ENCODE measurements at places on chromosomes 1 and 21.

GRCh38 chr1:216888731-216889130 is 165.5 kb upstream of the ESRRG start:
- DNase-seq = no peak

GRCh38 chr21:42236014-42236413 is 17.1 kb downstream of the ABCG1 start:
- DNase-seq = no peak

DNA sequence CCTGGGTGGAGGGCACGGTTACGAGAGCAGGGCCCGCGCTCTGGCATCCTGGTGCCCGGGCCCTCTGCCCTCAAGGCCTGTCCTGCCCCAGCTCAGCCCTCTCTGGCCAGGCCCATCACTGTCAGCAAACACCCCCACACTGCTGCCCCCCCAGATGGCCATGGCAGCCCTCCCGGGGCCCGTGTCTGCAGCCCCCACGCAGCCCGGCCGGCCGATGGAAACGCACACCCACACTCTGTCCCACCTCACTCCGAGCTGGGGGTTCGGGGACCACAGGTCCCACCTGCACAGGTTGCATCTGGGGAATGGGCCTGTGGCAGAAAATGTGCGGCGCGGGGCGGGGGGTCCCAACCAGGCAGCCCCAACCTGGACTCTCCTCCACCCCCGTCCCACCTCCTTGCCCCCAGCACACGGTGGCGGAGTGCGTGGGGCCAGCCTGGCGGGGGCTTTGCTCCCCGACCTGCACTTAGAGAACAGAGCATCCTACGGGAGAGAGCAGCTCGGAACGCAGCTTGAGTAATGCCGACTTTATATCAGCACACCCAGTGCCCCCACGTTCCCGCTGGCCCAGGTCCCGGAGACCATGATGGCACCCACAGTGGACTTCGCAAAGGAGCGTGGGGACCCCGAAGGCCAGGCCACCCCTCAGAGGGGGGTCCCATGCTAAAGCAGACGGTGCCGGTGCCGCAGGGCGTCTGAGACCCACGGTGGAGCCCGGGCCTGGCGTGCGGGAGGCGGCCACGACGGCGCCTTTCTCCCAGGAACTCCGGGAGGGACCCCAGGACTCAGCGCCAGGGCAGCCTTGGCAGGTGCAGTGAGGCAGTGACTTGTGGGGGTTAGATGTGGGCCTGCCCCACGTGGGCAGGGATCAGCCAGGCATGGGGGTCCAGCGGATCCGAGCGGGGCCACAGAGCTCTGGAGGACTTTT is 7.5 kb upstream of the RNF223 start:
- DNase-seq = no peak

DNA sequence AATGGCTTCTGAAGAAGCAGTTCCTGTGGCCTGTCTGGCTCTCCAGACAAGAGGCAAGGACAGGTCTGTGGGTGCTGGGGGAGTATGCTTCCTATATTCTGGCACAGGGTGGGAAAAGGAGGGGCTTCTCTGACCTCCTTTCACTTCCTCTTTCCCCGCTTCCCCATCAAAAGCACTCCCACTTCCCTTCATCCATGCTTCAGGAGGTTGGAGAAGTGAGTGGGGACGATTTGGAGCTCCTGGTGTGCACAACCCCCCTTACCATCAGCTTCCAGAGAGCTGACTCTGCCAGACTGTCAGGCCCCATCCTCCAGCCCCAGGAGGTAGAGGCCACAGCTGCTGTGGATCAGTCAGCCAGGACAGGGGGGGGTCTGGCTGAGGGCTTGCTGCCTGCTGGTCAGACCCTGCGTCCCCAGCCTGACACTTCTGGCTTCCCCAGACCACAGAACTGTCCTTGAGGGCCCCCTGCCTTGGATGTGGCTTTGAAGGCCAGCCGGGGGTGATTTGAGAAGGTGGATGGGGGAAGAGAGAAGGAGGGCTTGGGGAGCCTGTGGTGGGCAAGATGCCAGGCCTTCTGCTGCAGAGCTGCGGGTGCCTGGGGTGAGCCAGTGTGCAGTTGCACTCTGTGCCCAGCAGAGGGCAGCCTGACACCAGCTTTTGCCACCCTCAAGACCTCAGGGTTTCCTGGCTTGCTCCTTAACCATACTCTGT is 21.5 kb upstream of the TMEM222 start:
- peak; percentile 92 for DNase-seq

- DNase-seq = no peak
These were observed 88.5 kb upstream of the VCAM1 start for GRCh38 chr1:100631015-100631551.

DNA sequence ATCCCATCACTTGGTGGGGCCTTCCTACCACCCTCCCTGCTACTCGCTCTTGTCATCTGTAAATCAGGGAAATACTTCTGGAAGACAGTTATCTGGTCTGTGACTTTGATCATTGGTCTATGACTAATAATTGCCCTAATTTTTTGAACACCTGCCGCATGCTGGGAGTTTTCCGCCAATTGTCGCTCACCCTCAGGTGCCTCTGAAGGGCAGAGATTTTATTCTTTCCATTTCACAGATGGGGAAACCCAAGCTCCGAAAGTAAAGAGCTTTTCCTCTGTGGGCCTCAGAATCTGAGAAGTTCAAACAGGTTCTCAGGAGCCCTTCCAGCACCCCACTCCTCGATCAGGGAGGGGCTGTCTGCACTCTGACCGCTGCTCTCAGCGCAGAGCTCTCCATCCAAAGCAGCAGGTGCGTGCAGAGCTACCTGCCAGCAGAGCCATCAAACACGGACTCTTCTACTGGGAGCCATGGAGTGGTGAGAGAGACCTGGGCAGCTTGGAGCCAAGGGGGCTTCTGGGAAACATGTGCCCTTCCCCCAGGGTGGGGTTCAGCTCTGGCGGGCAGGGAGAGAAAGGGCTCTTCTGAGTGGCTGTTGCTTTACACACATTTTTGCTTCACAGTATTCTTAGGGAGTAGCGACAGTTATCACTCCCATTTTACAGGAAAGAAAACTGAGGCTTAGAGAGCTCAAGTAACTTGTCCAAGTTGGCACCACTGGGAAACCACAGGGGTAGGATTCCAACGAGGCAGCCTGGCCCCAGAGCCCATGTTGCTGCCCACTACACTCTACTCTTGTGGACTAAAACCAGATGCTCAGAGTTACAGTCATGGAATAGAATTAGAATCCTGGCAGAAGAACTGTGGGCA is 5.8 kb upstream of the RUNX3 start:
- peak; percentile 72 for DNase-seq

DNA sequence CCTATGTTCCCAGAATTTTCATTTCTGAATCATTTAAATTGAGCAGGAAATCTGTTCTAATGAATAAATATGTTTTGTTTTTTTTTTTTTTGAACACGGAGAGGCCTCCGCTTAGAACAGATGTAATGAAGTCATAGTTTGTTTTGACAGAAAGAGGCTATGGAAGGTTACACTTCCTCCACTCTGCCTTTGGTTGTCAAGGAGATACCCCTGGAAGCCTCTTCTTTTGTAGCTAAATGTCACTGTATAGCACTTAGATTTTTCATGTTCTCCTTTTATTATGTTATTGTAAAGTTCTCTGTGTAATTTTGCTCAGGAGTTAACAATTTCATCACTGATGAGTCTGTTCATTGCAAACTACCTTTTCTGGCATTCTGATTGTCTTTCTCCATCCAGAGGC is 22.7 kb upstream of the GNG12 start:
- no peak for DNase-seq

DNA sequence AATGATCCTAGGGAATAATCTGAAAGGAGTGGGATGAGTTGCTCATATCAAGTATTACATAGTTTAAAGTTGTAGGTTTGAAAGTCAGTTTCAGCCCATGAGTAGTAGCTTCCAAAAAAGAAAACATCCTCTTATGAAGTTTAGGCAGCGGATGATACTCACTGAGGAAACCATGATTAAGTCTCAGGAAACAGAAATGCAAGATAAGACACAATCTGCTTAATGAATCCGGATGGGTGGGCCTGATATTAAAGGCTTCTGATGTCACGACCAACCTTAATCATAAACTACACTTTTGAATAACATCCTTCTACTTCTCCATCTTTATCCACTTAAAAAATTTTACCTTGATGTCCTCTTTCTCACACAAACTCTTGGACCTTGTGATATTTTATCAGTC is 61.8 kb downstream of the S1PR1 start:
- DNase-seq = no peak

GRCh38 chr1:15429701-15430149 is 8.5 kb upstream of the CTRC start:
- no peak for DNase-seq

GRCh38 chr1:29698033-29698432 is 461.7 kb downstream of the PTPRU start:
- DNase-seq = no peak

GRCh38 chr1:233180641-233181364 is 114.7 kb downstream of the PCNX2 start:
- no peak for DNase-seq

DNA sequence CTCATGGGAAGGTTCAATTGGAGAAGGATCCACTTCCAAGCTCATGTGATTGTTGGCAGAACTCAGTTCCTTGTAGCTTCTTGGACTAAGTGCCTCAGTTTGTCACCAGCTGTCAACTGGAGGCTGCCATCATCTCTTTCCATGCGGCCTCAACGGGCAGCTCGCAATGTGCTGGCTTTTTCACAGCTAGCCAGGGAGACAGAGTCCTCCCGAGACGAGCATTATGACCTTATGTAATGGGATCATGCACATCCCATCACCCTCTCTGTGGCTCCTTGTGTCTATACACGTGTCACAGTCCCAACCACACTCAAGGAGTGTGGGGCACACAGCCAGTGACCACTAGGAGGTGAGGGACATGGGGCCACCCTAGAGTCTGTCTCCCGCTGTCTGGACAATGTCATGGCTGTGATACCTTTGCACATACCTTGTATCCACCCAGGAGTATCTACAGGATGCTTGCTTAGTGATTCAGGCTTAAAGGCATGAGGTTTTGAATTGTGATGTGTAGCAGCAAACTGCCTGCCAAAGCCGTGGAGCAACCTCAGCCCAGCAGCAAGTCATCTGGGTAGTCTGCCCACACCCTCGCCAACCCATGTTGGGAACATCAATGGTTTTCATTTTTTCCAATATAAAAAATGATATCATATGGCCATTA is 3.9 kb upstream of the KRTAP10-6 start:
- no peak for DNase-seq

- DNase-seq = no peak
These were observed 149.7 kb downstream of the LYPLAL1 start for GRCh38 chr1:219323426-219323825.

GRCh38 chr1:220157738-220158137 is 63.8 kb downstream of the IARS2 start:
- DNase-seq = no peak

- DNase-seq = no peak
These were observed 5.0 kb downstream of the ADGRL2 start for GRCh38 chr1:81805537-81806431.

DNA sequence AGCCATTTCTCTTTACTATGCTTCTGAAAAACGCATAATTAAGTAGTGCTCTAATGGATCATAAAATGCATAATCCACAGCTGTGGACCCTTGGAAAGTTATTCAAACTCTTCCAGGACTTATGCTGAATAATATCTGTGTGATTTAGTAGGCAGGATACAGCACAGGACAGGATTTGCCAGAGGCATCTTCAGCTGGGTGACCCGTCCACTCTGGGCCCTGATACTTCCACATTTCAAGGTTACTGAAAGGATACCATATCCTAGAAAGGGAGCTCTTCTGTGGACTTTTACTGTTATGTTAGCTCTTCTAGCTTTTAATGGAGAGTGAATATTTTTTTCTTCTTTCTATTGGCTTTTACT is 49.6 kb downstream of the MAP10 start:
- no peak for DNase-seq

DNA sequence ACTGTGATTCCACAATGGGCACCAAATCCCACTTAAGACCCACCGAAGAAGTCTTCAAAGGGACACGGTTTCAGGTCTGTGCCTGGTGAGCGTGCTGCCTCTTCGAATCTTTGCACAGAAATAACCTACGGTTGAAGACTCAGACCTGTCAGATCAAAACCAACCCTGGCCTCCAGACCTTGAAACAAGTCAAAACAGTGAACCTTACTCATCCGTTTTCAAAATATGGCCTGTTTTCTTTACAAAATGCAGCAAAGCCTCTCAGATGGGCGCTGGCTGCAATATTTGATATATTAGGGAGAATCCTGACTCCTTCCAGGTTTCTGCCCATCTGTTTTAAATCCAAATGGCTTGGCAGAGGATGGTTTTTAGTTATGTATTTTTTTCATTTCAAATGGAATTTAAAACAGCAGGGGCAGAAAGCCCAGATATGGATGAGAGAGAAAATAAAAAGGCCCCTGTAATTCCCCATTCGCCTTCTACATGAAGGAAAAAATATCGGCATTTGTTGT is 14.0 kb downstream of the JUN start:
- peak; percentile 29 for DNase-seq

- no peak for DNase-seq
These were observed 186.3 kb upstream of the USP25 start for GRCh38 chr21:15543473-15543872.

DNA sequence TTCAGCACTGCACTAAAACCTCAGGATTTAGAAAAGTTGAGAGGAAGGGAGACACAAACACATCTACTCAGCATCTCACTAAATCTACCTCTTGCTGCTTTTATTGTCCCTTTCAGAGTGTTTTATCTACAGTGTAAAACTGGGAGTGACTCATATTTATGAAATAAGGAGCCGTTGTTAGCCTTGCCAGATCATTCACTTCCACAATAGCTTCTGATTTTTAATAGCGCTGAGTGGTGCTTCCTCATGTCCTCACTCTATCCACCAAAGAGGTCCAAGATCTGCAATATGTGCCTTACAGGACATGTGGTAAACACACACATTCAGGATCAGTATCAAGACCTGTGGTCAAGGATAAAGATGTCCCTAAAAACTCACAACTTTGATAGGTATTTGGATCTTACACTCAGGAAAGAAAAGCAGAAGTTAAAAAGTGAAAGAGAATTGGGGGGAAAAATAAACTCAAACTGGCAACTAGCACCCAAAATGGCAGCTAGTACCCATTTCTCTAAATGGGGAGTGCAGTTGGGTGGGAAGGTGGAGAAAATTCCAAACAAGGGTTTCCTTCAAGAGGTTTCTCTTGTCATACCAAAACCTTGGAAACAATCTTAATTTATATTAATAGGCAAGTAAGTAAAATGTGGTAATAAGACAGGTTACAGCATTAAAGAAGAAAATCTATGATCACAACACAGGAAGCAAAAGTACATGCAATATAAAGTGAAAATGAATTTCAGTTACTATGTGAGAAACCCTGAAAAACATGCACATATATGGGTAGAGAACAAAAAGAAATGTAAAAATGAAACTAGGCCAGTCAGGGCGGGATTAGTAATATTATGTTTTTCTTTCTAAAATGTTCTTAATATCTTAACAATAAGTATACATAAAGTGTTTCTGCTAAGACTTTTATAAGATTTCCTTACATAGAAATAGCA is 15.9 kb downstream of the DUSP10 start:
- DNase-seq = no peak

DNA sequence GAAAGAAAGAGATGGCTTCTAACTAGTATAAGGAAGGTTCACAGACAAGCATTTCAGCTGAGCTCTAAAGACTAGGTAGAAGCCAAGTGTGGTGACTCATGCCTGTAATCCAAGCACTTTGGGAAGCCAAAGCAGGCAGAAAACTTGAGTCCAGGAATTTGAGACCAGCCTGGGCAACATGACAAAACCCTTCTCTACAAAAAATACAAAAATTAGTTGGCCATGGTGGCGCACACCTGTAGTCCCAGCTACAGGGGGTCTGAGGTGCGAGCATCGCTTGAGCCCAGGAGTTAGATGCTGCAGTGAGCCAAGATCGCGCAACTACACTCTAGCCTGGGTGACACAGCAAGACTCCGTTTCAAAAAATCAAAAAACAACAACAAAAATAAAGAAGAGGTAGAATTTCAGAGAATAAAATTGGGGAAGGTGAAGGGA is 27.8 kb downstream of the FBXO42 start:
- no peak for DNase-seq
